ENCODE measurements at places on chromosomes 1 and 21. TPM values are rescaled to one million over a fixed set of nuclear protein-coding genes. Genes with fewer than 3 reads are reported as not detected.

Gene NBPF14
- 22.4 TPM for total RNA-seq

- DNase-seq: peak; percentile 66
These were observed 55.0 kb upstream of the PAX7 start for GRCh38 chr1:18575620-18576019.

GRCh38 chr1:179014123-179014522 is 11.6 kb upstream of the FAM20B start:
- no peak for DNase-seq

DNA sequence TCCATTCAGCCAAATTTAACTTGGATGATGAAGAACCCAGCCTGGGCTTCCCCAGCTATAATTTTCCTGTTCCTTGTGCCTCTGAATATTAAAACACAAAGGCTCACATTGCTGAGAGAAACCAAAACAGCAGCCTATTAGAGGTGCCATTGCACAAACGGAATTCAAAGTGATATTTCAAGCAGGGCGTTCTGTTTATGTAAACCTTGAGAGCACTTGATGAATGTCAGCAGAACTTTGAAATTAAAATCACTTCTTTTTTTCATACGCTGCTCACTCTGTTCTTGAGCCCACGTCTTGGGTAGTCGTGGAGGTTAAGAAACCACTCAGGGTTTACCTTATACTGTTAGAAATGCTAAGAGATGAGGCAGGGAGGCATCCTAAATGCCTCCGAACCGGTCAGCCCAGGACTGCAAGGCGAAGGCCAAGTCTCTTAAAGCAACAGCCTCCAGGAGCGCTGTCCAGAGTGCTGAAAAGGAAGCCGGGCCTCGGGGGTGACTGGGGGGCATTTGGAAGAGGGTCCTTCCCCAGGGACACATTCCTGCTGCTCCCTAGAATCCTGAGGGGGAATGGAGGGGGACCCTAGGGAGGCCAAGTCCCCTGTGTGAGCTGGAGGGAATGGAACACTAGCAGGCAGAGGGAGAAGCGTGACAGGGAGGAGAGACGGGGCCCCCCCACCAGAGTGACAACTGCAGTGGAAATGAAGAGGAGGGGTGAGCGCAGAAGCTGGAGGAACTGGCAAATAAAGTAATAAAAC is 154.8 kb upstream of the VAMP3 start:
- peak; percentile 20 for DNase-seq

- DNase-seq: no peak
These were observed 116.9 kb downstream of the KCNK1 start for GRCh38 chr1:233730809-233731208.

Gene RHEX
- 10.0 TPM for total RNA-seq

Gene PLA2G2C
- total RNA-seq: 0.83 TPM

DNA sequence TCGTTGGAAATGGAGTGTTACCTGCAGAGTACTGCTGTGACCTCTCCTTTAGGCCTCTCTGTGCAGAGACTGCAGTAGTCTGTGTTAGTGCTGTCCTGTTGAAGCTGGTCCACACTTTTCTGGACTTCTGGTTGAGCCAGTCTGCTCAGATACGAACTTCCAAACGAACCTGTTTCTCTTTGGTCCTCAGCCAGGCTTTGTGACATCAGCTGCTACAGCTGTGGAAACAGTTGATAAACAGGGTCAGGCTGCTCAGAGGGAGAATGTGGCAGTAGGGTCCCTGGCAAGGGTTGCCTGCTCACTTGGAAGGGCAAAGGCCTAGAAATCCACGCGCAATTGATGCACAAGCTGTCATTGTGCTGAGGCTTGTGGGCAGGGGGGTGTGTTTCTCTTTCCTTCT is 98.8 kb downstream of the NOS1AP start:
- no peak for DNase-seq

- DNase-seq: no peak
These were observed 47.9 kb downstream of the CAPN9 start for GRCh38 chr1:230794871-230795605.

DNA sequence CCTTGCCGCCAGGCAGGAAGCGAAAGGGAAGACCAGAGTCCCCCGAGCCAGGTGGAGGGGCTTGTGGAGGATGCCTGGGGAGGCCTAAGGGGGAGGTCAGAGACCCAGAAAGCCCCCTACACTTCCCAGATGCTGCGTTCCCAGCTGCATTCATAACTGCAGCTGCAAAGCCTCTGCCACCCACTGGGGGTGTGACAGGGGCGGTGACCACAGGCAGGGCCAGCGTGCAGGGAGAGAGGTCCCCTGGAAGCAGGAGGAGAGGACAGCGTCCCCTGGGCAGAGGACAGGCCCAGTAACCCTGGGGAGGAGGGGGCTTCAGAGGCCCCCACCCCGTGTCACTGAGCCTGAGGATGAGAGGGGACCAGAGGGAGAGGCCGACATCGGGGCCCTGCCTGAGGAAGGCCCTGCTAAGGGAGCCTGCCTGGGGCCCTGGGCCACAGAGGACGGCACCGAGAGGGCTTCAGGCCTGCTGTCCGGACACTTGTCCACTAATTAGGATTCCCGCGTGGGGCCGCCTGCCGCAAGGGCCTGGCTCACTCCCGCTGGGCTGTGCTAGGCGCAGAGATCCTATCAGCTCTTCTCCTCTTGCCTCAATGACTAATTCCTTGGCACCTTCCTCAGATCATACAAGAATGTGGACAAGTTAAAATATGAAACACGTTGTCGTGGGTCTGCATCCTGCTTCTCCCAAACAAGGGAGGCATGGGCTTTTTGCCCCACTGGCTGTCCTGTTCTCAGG is 49.1 kb upstream of the CCDC27 start:
- no peak for DNase-seq

GRCh38 chr1:19645411-19646251 is 1.5 kb downstream of the NBL1 start:
- DNase-seq: no peak

Gene TMEM269
- 0.46 TPM for total RNA-seq

DNA sequence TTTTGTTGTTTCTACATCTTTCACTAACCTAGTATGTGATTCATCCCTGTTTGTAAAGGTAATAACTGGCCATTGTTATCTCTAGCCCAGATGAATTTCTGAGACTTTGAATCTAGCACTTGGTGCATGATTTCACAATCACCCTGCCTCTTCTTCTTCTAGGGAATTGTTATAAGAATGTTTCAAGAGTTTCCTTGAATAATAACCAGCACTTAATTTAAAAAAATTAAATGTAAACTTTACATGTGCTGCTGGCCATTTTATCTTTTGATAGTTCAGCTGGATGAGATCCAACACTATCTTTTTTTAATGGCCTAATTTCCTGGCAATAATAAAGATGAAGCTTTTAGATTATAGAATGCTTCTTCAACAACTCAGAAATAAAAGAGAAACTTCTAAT is 31.8 kb downstream of the UBE2U start:
- DNase-seq: no peak

Gene IQGAP3
- 28.7 TPM for total RNA-seq

DNA sequence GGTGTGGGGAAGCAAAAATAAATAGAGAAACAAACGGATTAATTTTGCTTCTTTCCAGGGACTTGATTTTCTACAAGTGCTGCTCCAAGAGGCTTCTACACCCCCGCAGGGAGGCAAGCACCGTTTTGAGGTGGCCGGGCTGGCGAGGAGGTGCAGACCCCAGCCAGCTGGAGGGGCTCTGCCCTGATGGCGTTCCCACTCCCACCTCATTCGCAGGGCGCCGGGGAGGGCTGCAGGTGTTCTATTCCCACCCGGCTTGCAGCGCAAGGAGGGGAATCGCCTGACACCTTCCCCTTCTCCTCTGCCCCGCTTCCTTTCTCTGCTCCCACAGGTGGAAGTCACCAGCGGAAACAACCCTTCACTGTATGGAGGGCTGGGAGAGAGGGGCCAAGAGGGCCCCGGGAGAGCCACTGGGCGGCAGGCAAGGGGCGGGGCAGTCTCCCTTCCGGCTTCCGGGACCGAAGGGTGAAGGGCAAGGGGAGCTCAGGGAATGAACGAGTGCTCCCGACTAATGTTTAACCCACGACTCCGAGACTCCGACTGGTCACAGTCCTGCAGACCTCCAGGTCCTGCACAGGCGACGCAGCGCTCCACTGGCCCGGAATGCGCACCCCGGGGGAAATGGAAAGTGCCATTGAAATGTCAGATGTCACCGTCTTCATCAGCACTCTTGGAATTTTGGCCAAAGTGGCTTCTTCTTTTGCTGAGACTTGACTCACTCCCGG is 29.1 kb downstream of the TEX35 start:
- peak; percentile 70 for DNase-seq

Gene SPRR2A
- total RNA-seq: not detected

- no peak for DNase-seq
These were observed 57.1 kb upstream of the ATP1B1 start for GRCh38 chr1:169049258-169049938.

- DNase-seq: no peak
These were observed 46.6 kb downstream of the VPS26C start for GRCh38 chr21:37220433-37220980.

Gene ZNF593OS
- total RNA-seq: not detected

GRCh38 chr1:36207339-36207738 is 16.9 kb upstream of the THRAP3 start:
- peak; percentile 46 for DNase-seq

GRCh38 chr1:59833022-59833421 is 18.3 kb downstream of the HOOK1 start:
- no peak for DNase-seq

- no peak for DNase-seq
These were observed 38.6 kb downstream of the BRINP2 start for GRCh38 chr1:177209357-177209756.

GRCh38 chr1:176066709-176067108 is 140.4 kb downstream of the COP1 start:
- no peak for DNase-seq

Data from OCI-LY7 (cell line).